ENCODE measurements at places on chromosomes 7 and 10.

- DNase-seq: no peak
Observed at GRCh38 chr7:96663871-96664445, 45.7 kb downstream of the SEM1 start.

DNA sequence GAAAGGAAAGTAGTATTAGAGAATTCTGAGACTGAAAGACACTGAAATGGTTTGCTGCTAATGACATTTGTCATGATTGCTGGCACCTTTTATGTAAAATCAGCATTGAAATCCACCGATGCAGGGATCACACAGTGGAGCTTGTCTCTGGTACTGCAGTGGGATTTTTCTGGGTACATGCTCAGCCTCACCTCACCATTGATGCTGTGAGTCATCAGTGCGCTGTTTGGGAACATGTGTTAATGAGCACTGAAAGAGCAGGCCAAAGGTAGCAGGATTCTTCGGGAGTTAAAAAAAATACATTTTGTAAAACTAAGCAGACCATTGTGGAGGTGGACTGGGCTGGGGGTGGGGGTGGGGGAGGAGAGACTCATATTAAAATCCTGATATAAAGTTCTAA lies 174.9 kb downstream of the CREB5 start:
- no peak for DNase-seq

DNA sequence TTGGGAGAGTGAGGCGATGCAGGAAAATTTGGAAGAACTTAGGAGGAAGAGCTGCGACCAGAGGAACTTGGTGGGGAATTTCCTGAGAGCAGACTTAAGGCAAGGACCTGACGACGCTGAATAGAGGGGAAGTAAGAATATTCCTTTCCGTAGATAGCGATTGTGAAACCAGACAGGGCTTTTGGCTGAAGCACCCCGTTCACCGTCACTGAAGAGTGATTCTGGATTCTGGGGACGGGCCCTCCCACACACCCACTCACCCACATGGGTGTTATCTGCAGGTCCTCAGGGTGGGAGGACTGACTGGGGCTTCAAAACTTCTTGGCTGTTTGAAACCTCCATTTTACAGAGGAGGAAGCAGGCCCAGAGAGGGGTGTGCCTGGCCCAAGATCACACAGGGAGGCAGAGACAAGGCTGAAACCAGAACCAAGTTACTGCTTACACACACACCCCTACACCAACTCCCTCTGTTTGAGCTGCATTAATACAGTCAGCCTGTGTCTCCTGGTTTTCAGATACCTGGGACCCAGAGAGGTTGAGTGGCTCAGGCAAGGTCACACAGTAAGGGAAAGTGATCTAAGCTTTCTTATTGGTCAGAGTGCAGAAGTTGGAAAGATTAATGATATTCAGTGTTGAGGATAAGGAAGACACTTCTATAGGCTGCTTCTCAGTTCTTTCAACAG lies 37.2 kb upstream of the CDH23 start:
- peak; percentile 37 for DNase-seq

DNA sequence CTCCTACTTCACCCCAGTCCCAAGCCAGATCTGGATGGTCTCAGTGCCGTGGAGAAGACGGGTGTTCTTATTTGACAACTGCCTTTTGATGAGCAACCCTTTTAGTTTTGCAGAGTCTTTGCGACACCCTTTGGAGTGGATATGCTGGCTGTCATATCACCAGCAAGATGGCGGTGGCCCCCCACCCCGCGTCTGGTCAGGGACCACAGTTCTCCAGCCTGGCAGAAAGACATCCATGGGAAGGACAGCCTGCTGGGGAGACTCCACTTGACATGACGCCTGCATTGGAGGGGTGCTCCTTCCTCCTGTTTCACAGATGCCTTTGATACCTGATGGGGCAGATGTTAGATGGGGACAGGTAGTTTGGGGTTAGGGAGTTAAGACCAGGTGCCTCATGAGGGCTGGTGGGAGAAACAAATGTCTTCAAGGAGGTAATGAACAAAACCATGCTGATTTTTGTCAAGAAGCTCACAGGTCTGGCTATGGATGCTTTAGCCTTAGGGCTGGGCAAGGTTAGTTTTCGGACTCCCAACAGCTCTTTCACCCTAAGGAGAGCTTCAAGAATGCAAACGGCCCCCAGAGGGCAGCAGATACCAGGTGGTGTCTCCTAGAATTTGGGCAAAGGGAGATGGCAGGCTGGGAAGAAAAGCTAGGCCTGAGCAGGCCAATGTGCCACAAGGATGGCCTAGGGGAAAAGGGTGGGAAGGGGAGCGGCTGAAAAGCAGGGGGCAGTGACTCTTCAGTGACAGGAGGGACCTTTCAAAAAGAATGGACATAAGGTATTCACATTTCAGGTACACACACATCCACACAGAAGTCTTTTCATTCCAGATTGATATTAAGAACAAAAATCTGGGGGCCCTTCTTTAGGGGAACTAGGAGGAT lies 95.2 kb downstream of the CLEC2L start:
- DNase-seq: no peak

- DNase-seq: no peak
Observed at GRCh38 chr10:90893190-90893589, 21.4 kb downstream of the RPP30 start.

DNA sequence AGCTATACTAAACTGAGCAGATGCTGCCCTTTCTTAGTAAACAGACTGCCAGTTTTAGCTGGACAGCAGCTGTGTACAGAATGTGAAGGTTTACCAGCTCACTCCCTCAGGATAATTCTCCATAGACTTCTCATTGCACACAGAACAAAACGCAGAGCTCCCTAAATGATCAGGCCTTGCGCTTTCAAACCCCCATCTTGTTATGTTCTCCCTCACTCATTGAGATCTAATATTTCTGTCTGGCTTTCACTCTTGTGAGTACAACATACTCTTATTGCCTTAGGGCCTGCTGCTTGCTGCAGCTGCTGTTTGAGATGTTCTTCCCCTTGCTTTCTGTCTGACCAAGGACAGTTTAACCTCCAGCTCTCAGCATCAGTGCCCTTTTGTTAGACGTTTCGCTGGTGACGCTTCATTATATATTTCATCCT lies 17.3 kb downstream of the VWDE start:
- no peak for DNase-seq

GRCh38 chr10:23238015-23238414 lies 45.9 kb downstream of the PTF1A start:
- DNase-seq: no peak

- no peak for DNase-seq
Observed at GRCh38 chr7:114943953-114944744, 22.3 kb downstream of the MDFIC start.

DNA sequence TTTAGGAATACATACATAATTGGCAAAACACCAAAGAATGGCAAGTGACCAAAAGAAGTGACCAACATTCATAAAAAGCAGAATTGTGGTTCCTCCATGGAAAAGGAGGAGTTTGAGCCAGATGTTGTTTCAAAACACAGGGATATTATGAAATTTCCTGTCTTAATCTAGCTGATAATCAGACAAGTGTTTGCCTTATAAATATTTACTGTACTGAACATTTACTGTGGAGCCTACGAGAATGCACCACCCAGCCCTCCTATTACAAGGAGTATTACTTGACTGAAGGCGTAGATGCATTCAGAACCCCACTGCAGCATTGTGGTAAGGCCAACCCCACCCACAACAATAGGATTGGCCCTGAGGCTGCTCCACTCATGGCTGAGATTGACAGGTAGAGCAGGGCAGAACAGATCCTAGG lies 118.9 kb downstream of the AKR1D1 start:
- no peak for DNase-seq

GRCh38 chr7:98024075-98024474 lies 34.1 kb upstream of the OCM2 start:
- no peak for DNase-seq

DNA sequence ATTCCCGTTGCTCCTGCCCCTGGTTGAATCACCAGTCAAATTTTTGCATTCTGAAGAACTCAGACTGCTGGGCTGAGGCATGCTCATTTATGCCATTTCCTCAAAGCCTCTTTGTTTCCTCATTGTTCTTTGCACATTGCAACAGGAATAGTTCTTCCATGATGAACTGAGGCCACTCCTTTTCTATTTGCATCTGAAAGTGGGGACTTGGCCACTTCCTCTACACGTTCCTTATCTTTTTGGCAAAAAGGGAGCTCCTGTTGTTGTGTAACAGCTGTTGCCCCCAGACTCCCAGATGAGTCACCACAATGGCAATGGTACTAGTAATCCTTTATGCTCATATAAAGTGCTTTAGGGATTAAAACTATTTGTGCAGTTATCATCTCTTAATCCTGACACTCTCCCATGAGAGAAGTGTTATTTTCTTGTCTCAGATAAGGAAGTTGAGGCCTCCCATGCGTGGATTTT lies 20.1 kb upstream of the ITPRID1 start:
- DNase-seq: no peak

GRCh38 chr7:41148521-41148951 lies 554.4 kb downstream of the INHBA start:
- DNase-seq: no peak

DNA sequence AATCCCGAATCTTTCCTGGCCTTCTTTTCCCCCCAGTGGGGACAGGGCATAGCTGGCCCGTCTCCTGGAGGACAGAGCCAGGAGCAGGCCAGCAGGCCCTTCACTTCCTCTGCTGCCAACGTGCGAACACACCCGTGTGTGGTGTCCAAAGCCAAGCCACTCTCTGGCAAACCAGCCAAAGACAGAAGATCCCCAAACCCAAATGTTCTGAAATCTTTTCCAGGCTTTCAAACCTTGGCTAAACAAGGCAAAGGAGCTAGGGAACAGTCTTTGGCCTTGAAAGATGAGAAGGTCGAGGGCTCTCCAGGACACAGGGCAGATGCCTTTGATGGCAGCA lies 63.0 kb downstream of the PROSER2 start:
- DNase-seq: no peak

DNA sequence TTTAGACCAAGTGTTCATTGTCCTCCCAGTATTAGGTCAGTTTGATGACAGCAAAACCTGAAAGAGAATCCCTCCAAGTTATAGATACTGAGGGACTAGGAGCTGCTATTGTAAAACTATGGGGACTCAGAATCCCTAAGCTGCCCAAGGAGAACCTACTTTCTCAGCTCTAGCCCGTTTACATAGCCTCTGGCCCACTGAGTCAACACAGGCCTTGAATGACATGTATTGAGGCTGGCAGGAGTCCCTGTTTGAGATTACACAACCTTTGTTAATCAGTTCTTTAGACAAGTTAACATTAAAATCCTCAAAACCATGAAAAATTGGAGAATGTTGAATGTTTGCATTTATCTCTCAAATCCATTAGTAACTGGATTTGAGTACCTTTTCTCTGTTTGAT lies 1079.0 kb downstream of the KCNMA1 start:
- DNase-seq: no peak

- no peak for DNase-seq
Observed at GRCh38 chr10:102066399-102067088, 1.4 kb downstream of the HPS6 start.

DNA sequence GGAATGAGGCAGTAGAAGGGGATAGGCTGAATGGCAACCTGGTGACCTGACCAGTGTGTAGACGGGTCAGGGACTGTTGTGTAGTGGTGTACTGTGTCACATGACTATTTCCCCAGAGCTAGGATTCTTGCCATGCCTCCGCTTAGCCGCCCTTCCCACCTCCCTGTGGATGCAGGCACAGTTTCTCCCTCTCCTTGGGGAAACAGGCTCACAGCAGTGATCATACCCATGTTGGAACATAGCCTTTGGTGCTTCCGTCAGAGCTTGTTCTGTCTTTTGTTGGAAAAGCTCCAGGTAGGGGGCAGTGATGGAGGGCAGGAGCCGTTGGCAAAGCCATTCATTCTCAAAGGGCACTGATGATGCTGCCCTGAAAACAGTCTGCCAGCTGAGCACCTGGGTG lies 44.3 kb downstream of the OGDH start:
- DNase-seq: no peak

DNA sequence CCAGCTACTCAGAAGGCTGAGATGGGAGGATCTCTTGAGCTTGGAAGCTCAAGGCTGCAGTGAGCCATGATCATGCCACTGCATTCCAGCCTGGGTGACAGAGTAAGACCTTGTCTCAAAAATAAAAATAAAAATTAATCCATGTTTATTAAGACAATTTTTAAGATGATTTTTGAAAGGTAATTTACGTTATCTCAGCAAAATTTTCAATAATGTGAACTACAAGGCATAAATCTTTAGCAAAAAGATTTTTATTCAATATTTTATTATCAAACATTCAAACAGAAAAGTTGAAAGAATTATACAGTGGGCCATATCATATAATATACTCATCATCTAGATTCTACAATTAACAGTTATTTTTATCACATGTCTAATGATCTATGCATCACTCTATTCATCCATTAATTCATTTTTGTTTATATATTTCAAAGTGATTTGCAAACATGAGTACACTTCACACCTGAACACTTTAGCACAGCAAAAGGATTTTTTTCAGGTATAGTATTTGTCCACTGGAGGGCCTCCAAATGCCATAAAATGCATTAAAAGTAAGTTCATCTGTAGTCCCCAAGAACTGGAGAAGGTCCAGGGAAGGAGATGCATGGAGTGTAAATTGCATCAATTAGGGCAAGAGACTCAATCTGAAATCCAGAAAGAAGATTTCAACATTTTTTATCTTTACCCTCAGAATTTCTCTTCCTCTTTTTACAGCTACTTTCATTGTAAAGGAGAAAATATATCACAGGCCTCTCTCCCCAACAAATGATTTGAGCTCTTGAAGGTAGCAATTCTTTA lies 38.6 kb upstream of the RSBN1L start:
- no peak for DNase-seq

DNA sequence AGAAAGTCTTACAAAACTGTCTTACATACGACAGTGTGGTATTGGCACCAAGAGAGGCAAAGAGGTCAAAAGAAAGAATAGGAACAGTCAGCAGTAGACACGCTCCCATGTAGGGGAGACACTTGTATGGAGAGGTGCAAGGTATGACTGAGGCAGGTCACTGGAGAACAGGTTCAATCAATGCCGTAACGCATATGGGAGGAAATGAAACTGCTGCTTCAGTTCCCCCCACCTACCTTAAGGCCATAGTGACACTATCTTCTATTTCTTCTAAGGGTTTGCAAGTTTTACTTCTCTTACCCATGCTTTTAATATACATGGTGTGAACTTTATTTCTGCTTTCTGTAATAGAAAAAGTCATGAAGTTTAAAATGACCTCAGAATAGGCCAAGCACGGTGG lies 5.5 kb upstream of the PITRM1 start:
- DNase-seq: peak; percentile 28

- DNase-seq: no peak
Observed at GRCh38 chr7:159201722-159202330, 57.2 kb upstream of the VIPR2 start.
